ENCODE measurements at places on chromosomes 12 and 14.

- DNase-seq: no peak
These were observed 30.4 kb downstream of the MANSC1 start for GRCh38 chr12:12319451-12320183.

GRCh38 chr12:3127832-3128231, 50.7 kb downstream of the TSPAN9 start:
- DNase-seq: no peak

GRCh38 chr12:119491814-119492213, 101.8 kb upstream of the TMEM233 start:
- DNase-seq: no peak

GRCh38 chr12:122086116-122086515, 7.6 kb downstream of the MLXIP start:
- DNase-seq: no peak

- no peak for DNase-seq
These were observed 69.1 kb upstream of the DNM1L start for GRCh38 chr12:32609966-32610365.

DNA sequence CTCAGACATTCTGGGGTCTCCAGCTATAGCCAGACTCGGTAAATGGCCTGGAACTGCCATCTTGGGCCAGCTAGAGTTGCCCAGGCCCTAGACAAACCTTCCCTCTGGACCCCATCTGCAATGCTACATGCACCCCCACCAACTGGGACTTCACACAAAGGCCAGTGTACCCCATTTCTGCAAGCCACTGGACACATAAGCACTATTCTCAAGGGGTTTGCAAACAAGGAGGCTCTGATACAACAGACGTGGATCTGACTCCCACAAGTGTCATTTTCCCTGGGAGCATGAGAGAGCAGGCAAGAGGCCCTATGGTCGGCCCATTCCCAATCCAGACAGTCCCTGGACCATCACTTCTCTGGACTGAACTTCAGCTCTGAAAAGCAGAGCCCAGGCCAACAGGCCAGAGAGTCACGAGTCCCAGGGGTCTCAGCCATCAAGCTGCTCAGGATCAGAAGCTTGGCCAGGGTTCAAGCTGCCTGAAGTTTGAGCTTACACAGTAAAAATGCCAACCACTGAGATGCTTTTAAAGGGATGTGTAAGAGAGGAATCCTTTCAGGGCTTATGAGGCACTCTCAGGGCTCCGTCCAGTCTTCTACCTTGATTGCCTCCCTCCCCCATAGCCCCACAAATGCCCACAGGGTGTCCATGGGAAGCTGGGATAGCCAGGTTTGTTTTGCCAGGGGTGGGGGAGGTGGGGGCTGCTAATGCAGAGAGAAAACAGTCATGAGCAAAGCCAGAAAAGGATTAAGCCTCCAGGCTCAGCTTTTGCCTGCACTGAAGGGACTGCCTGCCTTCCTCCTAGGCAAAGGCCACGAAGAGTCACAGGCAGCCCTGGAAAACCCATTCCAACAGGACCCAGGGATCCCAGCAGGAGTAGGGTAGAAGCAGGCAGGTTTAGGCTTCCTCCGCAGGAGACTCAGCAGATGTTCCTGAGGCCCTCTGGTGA, 31.7 kb upstream of the PNMA1 start:
- DNase-seq: no peak

DNA sequence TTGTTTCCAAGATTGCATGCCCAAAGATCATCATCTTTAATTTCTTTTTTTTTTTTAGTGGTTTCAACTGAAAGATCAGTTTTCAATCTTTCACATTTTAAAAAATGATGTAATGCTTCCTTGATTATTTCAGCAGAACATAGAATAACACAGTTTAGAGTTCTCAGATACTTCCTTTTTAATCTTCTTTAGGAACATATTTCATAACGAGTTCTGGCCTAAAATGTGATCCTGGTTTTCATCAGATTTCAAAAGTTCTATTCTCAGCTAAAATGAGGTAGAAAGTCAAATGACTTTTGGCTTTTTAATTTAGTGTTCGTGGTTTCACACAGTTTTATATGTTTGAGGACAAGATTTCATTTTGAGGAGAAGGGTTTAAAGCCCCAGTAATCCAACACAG, 40.0 kb upstream of the NR1H4 start:
- no peak for DNase-seq

DNA sequence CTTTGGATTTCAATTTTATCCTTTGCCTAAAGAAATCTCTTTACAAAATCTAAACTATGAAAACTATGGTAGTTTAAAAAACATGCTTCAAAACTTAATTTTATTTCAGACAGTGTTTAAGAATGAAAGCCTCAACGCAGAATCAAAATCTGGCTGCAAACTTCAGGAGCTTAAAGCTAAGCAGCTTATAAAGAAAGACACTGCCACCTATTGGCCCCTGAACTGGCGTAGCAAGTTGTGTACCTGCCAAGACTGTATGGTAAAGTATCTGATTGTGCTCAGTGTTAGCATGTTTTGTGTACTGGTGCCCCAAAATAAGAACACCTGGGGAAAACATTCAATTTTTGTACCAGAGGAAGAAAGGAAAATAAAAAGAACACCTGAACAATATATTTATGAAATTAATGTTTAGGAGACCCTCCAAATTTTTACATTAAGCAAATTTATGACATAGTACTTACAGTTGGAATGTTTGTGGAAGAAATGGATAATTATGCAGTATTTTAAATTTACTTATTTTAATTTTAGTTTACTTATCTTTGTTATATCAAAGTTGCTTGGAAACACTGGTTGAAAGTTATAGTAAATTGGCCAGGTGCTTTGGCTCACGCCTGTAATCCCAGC, 12.2 kb downstream of the UBR7 start:
- DNase-seq: no peak

DNA sequence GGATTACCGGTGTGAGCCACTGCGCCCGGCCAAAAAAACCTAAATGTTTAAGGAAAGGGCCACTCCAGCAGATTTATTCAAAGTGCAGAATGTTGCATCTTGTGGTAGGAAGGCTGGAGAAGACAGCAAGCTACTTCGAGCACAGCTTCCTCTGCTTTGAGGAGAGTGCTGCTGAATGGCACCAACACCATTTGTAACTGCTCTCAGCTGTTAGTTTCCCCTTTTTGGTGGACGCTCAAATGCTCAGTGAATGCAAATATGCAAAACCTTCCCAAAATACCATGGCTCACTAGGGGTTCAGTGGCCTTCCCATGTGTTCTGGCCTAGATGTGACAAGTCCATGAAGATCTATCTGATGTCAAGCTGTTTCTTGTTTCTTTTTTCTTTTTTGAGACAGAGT, 2.9 kb upstream of the TDRD9 start:
- no peak for DNase-seq

DNA sequence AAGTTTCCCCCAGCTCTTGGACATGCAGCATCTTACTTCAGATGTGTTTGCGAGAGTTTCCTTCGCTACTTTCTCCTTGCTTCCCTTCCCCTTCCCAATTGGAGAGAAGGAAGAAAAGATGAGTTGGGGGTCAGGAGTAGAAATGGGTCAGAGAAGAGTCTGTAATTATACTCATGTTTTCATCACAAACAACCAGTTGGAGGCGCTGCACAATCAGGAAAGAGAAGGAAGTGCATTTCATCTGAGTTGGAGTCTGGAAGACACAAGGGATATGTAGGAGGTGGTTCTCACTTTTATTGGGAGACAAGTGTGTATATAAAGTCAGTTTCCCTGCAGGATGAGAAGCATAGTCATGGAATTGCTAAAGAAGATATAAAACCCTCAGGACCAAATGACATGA, 31.3 kb upstream of the VSX2 start:
- no peak for DNase-seq

- no peak for DNase-seq
These were observed 112.1 kb downstream of the ADGRD1 start for GRCh38 chr12:131065801-131066200.

DNA sequence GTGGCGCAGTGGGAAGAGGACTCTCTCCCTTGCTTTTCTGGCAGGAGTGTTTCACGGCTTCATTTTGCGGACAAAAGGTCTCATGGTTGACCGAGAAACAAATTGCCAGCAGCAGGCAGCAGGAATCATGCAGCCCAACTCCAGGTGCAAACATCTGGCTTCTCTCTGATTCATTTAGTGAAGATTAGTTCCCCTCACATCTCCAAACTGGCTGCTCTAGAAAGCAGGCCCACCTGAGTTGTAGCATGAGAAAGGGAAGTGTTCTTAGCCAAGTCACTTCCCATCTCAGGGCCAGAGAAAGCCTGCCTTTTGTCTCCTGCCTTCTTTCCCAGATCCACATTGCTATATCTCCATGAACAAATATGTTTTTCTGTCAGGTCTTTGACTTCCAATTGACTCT, 120.8 kb upstream of the CCDC196 start:
- DNase-seq: no peak

GRCh38 chr12:93748672-93749383, 71.7 kb downstream of the CRADD start:
- DNase-seq: no peak

- no peak for DNase-seq
These were observed 86.2 kb upstream of the GPHB5 start for GRCh38 chr14:63404906-63405305.

GRCh38 chr14:94659901-94660300, 47.7 kb downstream of the SERPINA3 start:
- no peak for DNase-seq
